Stimulated activated CD8-positive, alpha-beta memory T cell treated with anti-CD3 and anti-CD28 coated beads, Interleukin-2, amount 100 ng/mL, for 1 hour (primary cell): ENCODE measurements at places on chromosomes 16 and 17.

DNA sequence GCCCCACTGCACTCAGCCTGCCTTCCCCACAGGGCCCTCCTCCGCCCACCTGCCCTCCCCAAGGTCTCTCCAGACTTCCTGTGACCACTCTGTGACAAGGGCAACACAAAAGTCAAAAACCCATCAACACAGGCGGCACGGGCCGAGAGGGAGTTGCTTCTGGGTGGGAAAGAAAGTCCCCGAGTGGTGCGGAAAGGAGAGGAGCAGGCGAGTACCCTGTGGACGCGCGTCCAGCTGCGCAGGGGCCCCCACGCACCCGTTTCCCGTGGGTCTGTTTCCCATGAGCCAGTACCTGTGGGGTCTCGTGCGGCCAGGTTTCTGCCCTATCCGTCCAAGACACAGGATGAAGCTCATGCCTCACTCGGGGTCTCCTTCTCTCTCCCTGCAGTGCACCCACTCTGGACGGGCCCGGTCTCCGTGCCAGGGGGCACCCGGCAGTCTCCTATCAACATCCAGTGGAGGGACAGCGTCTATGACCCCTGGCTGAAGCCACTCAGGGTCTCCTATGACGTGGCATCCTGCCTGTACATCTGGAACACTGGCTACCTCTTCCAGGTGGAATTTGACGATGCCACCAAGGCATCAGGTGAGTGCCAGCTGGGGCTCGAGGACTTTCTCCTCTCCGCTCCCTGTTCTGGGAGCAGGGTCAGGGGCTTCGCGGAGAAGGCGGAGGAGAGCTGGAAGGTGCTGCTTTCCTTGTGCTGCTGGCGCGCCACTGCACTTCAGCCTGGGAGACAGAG, 12.2 kb downstream of the CD2BP2 start:
- DNase-seq: no peak

GRCh38 chr17:69367298-69367697, 40.4 kb upstream of the ABCA5 start:
- DNase-seq: no peak

DNA sequence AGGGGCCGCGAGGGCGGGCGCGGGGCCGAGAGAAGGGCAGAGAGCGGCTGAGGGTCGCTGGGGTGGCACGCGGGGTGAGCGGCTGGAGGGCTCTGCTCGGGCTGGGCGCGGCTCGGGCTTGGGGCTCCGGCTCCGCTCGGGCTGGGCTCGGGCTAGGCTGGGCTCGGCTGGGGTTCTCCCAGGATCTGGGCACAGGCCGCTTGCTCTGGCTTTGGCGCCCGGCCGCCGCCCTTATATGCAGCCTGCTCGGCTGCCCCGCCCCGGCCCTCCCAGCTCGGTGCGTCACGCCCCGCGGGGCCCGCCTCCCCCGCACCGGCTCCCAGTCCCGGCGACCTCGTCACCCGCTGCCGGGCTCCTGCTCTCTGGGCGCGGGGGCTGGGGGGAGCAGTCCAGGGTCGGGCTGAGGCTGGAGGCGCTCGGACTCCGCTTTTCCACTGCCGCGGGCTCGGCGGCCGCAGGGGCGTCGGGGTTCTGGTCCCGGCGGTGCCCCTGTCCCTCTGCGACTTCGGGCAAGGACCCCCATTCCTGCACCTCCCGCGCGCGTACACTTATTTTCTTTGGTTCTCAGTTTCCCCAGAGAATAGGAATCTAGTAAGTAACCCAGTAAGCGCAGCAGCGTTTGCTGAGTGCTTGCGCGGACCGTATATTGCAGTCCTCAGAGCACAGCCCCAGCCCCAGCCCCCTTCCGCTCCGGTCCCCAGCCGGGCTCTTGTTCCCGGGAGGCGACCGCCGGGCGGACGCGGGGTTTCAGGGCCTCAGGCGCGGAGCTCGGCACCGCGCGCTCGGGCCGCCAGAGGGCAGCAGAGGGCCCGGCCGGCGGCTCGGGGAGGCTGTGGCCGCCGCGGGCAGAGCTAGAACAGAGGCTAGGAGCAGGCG, at the start of gene RASD1:
TSS of gene RASD1 (minus strand) at position 207 of the 876 bp plus-strand sequence. CDS start 214 bp downstream, outside the sequence.
- peak; percentile 57 for DNase-seq

DNA sequence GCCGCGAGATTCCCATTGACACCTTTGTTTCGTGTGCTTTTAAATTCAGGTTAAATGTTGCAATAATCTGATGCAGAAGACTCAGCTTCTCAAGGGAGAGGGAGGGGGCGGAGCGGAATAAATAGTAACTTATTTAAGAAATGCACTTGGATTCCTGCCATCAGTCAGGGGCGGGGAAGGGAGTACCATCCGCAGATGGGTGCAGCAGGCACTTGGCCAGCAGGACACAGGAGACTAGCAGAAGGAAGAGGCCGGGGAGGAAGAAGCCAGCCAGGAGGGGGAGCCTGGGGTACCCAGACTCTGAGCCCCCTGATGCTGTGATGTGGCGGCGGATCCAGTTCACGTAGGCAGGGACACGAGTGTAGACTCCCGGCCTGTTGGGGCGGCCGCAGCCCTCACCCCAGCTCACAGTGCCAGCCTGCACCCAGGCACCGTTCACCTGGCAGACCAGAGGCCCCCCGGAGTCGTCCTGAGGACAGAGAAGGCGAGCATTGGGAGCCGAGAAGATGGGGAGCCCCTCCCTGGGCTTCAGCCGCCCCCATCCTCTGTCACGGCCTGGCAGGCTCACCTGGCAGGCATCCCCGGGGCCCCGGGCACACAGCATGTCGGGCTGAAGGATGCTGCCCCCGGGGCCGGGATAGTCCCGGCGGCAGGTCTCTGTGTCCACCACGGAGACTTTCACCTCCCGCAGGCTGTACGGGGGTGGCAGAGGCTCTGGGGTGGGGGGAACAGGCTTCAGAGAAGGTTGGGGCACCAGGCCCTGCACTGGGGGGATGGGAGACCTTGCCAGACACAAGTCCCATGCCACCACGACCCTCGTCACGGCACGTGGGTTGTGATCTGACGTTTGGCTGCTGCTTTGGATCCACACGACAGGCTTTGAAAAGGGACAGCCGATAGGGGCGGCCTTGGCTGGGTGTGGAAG, 3.2 kb downstream of the TPSG1 start:
- DNase-seq: no peak

- DNase-seq: no peak
Observed at GRCh38 chr17:33057564-33057963, 65.9 kb downstream of the SPACA3 start.

GRCh38 chr17:81419319-81419885, 24.1 kb downstream of the BAHCC1 start:
- DNase-seq: no peak

- DNase-seq: no peak
Observed at GRCh38 chr17:48326310-48326709, 103.7 kb downstream of the SKAP1 start.

GRCh38 chr17:21218101-21218500, 4.1 kb upstream of the TMEM11 start:
- no peak for DNase-seq

DNA sequence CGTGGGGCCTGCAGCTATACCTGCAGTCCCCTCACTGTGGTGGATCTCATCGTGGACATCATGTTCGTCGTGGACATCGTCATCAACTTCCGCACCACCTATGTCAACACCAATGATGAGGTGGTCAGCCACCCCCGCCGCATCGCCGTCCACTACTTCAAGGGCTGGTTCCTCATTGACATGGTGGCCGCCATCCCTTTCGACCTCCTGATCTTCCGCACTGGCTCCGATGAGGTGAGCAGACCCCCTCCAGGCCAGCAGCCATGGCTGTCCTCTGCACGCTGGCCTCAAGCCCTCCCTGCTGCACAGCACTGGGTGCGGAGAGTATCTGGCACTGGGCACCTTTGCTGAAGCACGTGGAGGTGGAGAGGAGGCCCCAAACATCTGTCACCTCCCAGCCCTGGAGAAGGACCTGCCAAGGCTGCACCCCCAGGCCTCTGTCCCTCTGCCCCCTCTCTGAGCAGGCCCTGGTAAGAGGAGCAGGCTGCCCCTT, 11.0 kb downstream of the KCNH6 start:
- DNase-seq: no peak

DNA sequence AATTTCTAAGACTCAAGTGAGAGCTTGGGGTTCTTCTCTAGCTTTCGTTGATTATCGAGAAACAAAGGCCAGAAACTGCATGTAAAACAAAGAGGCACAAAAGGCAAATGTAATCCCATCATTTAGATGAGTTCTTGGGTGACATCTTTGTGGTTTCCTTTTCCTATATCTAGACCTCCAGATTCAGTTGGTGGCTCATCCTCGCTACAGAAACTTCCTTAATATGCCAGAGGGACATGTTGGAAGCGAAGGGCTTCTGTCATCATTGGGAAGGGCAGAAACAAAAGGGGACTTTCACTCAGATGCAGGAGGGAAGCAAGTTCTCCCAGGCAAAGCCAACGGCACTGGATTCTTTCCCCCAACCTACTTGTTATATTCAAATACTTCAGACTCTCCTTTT, 150.6 kb upstream of the ZFHX3 start:
- no peak for DNase-seq

DNA sequence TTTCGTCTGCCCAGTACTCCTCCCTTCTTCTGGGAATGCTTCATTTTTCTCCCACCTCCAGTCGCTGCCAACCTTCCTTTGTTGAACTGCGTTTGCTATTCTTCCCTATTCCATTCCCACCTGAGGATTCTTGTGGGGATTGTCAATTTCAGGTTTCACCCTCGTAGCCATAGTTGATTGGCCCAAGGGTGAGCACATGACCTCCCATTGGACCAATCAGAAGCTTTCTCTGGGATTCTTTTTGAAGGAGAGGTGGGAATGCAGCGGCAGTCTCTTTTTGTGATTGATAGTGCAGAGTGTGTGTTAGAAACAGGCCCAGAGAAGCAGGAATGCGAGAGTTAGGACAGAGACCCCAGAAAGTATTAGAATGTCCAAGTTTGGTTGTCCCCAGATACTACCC, 49.1 kb upstream of the GPRC5B start:
- no peak for DNase-seq

- DNase-seq: no peak
Observed at GRCh38 chr16:84957792-84958191, 53.5 kb downstream of the ZDHHC7 start.

DNA sequence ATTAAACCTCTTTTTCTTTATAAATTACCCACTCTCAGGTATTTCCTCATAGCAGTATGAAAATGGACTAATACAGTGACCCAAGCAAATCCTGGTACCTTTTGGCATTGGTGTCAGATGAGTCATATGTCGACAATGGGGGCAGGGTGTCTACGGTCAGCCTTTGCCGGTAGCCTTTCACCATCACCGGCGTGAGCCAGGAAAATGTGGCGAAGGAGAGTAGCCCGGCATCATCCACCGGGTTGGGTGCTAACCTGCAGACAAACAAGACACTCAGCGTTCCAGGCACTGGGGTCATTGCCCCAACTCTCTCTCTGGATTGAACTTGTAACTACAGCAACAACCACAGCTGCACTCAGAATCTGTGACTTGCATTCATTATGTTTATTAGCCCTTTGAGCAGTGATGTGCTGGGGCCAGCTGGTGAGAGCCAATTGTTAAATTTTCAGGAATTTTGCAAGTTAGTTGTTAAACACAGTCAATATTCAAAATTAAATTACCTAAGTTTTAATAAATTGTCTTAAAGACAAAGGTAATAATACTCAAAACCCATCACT, 11.9 kb downstream of the ABCC12 start:
- DNase-seq: no peak

DNA sequence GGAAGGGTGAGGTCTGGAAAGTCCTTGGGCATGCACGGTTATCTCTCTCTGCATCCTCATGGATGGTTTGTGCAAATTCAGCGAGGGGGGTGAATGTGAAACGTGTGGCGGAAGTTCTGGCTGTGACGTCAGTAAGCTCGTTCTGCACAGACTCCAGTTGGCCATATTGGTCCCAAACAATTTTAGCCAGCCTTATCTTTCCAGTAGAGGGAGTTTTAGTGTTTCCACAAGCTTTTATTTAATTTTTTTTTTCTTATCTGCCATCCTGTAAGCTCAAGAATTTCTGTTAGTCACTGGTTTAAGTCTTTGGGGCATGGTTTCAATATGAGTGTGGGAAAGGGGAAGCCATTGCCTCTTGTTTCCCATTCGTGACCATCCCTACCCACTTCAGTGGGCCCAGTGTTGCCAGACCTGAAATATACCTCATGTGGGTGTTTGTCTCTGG, 39.0 kb downstream of the HLF start:
- DNase-seq: no peak

GRCh38 chr17:2191785-2192184, 111.8 kb downstream of the SMG6 start:
- no peak for DNase-seq

- no peak for DNase-seq
Observed at GRCh38 chr16:73565925-73566324, 518.0 kb upstream of the ZFHX3 start.

DNA sequence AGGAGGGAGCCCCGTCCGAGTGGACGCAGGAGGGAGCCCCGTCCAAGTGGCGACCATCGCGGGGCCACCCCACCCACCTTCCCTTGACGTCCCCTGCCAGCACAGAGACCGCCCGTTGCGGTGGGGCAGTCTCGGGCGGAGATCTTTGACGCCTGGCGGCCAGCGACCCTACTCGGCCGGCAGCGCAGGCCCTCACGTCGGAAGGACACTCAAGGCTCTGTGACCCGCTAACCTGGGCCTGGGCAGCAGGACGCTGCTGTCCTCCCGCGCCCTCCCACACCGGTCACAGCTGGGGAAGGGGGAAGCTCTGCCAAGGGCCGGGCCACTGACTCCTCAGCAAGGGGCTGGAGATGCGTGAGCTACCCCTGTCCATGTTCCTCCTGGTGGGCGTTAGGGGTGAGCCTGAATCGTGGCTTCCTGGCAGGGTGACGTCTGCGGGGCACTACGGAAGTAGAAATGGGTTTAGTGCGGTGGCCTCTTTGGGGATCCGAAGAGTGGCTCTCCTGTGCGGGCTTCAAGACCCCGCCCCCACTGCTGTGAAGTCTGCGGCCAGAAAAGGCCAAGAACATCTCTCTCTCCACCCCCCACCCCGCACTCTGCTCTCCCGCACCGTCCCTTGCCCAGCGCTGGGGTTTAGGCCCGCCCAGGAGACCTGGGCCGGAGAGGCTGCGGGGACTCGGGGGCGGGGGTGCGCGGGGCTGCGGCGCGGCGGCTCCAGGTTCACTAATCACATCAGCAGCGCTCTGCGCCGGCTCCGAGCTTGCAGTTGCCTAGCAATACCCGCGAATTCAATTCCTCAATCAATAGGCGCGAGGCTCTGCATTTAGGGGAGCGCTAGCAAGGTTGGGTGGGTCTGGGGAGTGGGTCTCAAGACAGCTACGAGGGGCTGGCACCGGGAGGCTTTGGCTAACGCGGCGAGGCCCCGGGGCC, 5.8 kb downstream of the CBX8 start:
- no peak for DNase-seq
